Brain (organoid and tissue), 16 donors: ENCODE measurements at places on chromosomes 5 and 9. TPM values are rescaled to one million over a fixed set of nuclear protein-coding genes. Genes with fewer than 3 reads are reported as not detected.
A peak's percentile ranks its signal among the peaks of the same experiment; 100 is the strongest.

GRCh38 chr5:100900142-100900795 is 2.8 kb downstream of the ST8SIA4 start:
- peak; percentile 39 for DNase-seq

The FAM151B gene
- polyA plus RNA-seq, result 0.58 TPM

The KIF12 gene
- polyA plus RNA-seq, result not detected

The LHX3 gene
- polyA plus RNA-seq, result 1.6 TPM

- no peak for DNase-seq
Observed at GRCh38 chr9:136403538-136403914, 3.6 kb upstream of the SNAPC4 start.

DNA sequence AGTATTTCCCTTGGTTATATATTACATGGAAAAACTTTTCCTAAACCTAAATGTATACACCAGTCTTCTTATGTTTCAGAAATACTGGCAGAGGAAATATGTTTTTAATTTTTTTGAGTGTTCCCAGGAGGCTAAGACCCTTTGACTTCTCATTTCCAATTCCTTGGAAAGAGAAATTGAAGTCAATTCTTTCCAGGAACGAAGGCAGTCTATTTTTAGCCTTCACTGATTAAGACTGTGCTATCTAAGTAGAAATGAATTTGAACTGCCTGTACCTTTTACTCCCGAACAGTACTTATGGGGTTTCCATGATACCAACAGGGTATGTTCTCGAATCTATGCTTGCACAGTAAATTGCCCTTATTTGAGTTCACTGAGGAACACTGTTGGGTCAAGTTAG is 340.3 kb upstream of the CD180 start:
- DNase-seq, result no peak

The SAP30L gene
- polyA plus RNA-seq, result 25.3 TPM

DNA sequence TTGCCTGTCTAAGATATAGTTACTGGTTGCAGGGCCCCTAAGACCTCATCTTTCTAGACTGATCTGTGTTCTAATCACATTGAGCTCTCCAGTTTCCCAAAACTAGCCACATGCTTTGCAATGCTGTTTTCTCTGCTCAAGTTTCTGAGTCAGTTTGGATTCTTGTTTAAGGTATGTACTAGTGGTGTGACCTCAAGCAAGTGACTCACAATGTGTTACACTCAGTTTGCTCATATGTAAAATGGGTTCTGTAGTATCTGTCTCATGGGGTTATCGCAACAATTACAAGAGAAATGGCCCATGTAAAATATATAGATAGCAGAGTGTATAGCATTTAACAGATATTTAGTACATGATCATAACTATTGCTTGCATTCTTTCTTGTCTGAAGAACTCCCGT is 153.1 kb upstream of the ELL2 start:
- no peak for DNase-seq

DNA sequence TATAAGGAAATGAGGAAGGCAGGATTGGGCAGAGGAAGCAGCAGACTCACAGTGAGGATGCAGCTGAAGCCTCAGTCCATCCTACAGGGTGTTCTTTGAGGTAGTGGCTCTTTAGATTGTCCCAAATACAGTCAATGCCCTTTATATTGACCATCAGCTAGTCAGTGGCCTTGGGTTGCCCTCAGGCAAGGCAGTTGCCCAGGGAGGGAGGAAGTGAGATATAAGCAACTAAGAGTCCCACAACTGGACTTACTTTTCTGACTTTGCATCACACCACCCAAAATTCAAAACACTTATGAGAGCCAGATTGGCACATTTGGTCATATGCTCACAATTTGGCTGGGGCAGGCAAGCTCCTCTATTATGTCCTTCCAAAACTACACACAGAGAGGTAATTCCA is 9.4 kb upstream of the SLC12A2 start:
- no peak for DNase-seq

GRCh38 chr9:89139455-89139854 is 39.2 kb downstream of the SHC3 start:
- DNase-seq, result peak; percentile 17

The ABO gene
- polyA plus RNA-seq, result 0.12 TPM

- DNase-seq, result no peak
Observed at GRCh38 chr9:33785914-33786313, 9.4 kb upstream of the PRSS3 start.

The TNC gene
- polyA plus RNA-seq, result 25.7 TPM

The MZB1 gene
- polyA plus RNA-seq, result not detected

The CMBL gene
- 86.0 TPM for polyA plus RNA-seq

DNA sequence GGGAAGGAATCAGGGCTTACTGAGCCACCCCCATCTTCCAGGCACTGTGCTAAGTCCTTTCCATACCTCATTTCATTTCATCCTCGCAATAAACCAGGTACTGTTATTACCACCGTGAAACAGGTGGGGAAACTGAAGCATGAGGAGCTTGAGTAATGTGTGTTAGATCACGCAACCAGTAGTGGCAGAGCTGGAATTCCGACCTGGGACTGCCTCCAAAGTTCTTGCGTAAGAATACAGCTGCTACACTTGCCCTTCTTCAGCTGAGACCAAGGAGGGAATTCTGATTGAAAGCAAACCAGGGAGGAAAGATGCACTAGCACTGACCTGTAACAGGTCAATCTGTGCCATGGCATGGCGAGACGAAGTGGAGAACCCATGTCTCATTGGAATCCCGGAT is 113.4 kb upstream of the MSX2 start:
- no peak for DNase-seq

DNA sequence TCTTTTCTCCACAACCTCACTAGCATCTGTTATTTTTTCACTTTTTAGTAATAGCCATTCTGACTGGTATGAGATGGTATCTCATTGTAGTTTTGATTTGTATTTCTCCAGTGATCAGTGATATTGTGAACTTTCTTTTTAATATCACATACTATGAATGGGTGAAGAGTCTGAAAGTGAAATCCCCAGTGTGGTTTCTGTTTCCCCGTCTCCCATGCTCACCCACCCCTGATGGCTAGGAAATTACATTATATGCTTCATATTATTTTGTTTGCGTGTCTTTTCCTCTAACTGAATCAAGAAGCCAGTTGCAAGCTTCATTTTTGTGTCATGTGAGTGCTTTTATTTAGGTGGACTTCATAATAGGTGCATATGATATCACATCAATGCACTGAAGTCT is 171.1 kb downstream of the ARHGAP26 start:
- DNase-seq, result no peak
